Fibroblast of villous mesenchyme (primary cell): ENCODE measurements at places on chromosomes 3 and 15. TPM values are rescaled to one million over a fixed set of nuclear protein-coding genes. Genes with fewer than 3 reads are reported as not detected.

CMTM6 gene
- 72.8 and 119 TPM in 2 replicates for total RNA-seq

STAB1 gene
- under 0.01 and 0.43 TPM in 2 replicates for total RNA-seq

ANKRD63 gene
- not detected in 2 replicates for total RNA-seq

NR1I2 gene
- under 0.01 TPM in 2 replicates for total RNA-seq

C3orf22 gene
- not detected in 2 replicates for total RNA-seq

EBLN2 gene
- total RNA-seq, result 4.8 and 8.6 TPM in 2 replicates

PPARG gene
- total RNA-seq, result 3.5 and 4.7 TPM in 2 replicates

ST6GAL1 gene
- 1.3 and 1.6 TPM in 2 replicates for total RNA-seq

GOLGA8J gene
- total RNA-seq, result not detected in 2 replicates

P2RY1 gene
- total RNA-seq, result 0.32 and 0.43 TPM in 2 replicates

TTLL13 gene
- total RNA-seq, result under 0.01 and 0.32 TPM in 2 replicates
